ENCODE measurements at places on chromosomes 4 and X. TPM values are rescaled to one million over a fixed set of nuclear protein-coding genes. Genes with fewer than 3 reads are reported as not detected.

DNA sequence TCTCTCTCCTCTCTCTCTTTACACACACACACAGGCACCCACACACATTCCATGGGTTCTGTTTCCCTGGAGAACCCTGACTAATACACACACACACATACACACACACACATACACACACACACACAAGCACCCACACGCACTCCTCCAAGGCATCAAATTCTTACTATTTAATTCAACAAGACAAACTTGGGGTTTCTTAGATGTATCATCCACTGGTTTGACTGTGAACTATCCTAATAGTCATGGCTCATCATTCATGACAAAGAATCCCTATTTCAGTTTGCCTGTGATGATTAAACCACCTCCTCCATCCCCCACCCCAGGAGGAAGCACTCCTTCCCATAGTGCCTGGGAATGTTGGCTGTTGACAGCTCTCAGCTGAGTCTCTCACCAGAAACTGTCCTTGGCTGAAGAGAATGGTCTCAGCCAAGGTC, 98.2 kb downstream of the USP46 start:
- no peak for DNase-seq

GRCh38 chr4:117800636-117801035, 233.7 kb upstream of the NDST3 start:
- DNase-seq, result no peak

- DNase-seq, result no peak
Observed at GRCh38 chr4:19038231-19038630, 1016.7 kb upstream of the LCORL start.

- no peak for DNase-seq
Observed at GRCh38 chr4:17915439-17915838, 104.7 kb downstream of the NCAPG start.

DNA sequence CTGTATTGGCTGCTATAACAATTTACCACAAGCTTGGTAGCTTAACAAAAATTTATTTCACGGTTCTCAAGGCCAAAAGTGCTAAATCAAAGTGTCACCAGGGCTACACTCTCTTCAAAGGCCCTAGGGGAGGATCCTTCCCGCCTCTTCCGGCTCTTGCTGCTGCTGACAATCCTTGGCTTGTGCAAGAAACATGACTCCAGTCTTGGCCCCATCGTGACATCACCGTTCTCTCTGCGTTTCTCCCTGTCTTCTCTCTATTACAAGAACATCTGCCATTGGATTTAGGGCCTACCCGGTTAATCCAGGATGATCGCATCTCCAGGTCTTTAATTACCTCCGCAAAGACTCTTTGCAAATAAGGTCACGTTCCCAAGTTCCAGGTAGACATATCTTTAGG, 10.4 kb upstream of the CLCN4 start:
- no peak for DNase-seq

- no peak for DNase-seq
Observed at GRCh38 chr4:31175242-31175910, 455.2 kb downstream of the PCDH7 start.

DNA sequence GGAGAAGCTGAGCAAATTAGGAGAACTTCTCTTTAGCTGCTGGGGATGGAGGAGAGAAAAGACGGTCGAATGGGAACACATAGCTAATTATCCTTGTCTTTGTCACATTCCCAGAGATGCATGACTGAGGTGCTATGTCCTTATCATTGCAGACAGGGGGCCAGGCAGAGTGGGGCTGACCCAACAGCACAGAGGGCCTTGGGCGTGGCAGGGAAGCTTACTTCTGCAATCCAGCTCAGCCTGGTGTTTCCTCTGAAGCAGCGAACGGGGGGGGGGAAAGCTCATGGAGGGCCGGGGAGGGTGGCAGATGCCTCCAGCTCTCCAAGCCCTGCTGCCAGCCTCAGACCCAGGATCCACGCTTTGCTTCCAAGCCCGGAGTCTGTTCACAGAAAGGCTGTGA, 50.8 kb upstream of the HOPX start:
- no peak for DNase-seq

DNA sequence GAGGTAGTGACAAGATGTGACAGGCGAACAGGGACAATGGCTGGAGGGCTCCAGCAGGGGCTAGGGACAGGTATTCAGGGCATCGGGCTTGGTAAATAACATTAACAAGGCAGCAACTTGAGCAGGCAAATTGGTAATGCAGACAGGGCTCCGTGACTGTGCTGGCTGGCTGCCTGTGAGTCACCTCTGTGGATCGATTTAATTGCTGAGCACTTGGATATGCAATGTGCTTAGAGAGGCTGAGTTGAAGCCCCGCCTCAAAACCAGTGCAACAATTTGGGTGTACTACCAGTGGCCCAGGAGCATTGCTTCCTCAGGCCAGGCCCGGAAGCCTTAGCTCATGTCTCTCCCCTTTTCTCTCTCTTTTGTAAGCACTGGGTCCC, 19.5 kb downstream of the CNGA2 start:
- no peak for DNase-seq

- DNase-seq, result no peak
Observed at GRCh38 chrX:2401201-2401589, 99.6 kb downstream of the DHRSX start.

DNA sequence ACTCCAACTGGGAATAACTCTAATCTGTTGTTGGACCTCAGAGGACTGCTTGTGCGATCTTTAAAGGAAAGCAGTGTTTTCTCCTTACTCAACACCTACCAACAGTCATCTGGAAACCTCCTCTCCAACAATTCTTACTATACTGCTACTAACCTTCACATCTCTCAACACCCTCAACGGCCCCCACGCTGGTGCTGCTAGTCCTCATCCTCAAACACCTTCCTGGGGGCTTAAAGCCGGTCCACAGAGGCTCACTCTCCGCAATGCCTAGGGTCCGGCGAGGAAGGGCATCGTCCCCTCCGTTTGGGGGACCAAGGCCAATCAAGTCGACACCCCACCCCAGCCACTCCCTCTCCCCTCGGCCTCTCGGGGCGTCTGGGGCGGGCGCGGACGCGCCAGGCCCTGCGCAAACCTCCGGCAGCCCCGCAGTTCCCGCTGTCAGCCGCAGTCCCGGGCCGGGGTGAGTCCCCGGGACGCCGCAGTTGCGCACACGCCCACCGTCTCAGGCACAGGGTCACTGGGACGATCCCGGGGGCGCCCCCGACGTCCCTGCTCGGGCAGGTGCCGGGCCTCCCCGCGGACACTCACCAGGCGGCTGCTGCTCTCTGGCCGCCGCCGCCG, 418 bp downstream of the TAB3 start:
- peak; percentile 31 for DNase-seq

DNA sequence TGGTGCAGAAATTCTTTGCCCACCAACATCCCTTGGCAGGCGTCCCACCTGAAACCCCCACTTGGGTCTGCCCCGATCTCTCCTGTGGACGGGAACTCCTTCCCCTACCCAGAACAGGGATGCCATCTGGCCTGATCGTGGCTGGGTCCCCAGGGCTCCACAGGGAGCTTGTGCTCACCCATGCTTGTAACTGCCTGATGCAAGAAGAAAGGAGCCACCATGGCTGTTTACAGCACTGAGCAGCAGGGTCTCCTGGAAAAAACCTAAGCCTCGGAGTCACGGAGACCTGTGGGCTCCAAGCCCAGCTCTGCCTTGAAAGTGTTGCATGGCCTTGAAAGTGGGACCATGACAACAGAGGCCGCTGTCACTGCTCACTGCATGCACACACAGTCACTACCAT, 101.5 kb upstream of the AFAP1 start:
- DNase-seq, result no peak

DNA sequence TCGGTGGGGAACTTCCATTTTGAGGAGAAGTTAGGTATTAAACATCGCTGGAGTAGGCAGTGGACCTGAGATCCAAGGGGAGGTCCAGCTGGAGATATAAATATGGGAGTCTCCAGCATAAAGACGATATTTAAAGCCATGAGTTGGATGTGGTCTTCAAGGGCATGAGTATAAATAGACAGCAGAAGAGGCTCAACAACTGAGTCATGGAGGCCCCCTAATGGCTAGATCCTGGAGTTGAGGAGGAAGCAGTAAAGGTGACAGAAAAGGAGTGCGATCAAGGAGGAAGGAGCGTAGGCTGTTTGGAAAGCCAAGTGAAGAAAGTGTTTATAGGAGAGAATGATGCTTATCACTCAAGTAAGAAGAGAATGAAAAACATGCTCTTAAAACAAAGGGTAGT, 18.1 kb upstream of the APBB2 start:
- no peak for DNase-seq

- DNase-seq, result no peak
Observed at GRCh38 chr4:40402556-40402955, 67.4 kb downstream of the CHRNA9 start.

DNA sequence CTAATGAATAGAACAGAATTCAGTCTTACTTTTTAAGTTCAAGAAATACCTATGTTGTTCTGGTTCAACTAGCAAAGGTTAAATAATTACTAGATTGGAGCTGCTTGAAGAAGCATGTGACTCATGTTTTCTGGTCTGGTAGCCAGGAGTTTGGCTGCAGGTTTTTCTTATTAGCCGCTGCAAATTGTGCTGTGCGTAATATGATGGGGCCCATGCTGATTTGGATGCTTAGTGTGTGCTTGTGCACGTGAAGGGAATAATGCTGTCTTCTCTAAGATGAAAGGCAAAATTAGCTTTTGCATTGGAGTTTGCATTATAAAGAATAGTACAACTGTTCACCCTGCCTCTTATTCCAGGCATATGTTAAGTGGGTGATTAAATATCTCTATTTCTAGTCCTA, 219.6 kb downstream of the SNCA start:
- no peak for DNase-seq

DNA sequence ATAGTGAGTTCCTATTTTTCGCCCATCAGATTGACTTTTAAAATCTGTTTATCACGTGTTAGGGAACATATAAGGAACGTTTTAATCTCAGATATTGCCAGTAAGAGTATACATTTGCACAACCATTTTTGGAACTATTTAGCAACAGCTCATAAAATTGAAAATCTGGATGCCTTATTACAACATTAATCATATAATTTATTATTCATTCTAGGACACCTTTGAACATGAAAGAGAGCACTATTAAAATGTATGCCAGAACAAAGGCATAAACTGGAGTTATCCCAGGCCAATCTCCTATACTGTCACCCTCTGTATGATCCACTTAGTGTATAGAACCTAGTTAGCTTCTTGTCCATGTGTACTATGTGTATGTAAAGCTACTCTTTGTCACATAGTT, 579.0 kb upstream of the MAGEB2 start:
- no peak for DNase-seq

GRCh38 chrX:16828124-16828908, 41.8 kb downstream of the RBBP7 start:
- DNase-seq, result no peak

DNA sequence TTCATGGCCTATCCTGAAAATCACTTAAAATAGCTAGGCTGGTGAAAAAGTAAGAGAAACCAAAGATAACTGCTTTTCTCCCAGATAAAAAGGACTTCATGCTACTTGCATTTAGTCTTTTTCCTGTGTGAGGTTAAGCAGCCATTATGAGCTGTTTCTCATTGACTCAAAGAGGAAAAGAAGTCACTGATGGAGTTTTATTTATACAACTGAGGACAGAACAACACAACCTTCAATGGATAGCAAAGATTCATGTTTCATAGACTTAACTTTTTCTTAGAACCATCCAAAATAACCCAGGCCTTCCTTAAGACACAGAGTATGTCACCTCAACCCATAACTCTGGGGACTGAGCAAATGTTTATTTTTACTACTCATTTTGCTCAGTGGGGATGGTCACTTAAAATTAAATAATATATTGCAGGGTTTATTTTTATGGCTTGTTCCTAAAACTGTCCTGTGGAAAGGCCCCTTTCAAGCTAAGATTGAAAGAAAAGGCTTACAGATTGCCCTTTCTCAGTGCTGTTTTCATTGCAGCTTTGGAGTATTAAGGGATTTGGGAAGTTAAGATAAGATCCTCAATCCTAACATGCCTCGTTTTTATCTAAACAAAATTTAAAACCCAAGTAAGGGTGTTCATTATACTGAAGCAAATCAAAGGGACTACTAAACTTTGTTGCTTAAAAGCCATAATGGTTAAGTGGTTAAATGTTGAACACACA, 252.6 kb upstream of the MAD2L1 start:
- DNase-seq, result no peak

DNA sequence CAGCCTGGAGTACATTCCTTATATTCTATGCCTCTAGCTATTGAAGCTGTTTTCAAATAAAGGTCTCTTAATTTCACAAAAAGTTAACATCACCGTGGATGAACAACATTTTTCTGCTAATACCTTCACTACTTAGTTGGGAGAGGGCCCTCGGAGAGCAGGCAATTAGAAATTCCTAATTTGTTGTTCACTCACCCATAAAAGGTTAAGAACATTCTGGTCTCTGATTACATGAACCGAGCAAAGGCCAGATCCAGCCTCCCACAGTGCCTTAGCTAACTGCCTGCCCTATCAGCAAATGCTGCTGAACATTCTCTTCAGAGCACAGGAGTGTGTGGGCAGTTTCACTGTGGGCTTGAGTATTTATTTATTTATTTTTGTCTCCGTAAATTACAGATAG, 36.0 kb upstream of the TTC29 start:
- DNase-seq, result no peak

DNA sequence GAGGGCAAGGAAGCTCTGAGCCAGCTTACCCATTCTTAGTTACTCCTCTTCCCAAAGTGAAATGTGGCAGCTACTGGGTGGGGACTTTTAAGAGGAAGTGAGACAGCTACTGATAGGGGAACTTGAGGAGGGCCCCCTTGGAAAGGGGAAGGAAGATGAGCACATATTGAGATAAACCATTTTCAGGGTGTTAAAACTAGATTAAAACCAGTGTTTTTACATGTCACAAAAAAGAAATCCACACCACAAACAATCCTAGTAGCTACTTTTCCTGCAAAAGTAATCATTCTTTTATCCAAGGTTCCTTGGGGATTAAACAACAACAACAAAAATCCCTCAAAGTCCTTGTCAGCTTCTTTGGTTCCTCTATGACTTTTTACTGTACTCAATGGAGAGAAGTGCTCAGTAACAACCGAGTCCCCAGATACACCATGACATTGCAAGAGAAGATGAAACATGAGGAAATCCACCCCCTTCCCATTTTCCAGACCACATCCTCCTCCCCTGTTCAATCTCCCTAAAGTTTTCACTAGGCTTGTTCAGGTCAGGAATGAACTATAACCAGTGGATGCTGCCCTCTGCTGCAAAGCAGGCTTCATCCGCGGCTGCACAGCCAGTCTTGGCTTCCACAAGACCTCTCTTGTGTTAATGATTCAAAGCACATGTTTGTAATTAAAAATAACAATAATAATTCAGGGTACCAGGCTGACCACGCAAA, 113.5 kb upstream of the TMEM164 start:
- DNase-seq, result no peak

Gene CXCL3
- not detected for total RNA-seq

Gene ENOPH1
- total RNA-seq, result 45.3 TPM

Gene SLC2A9
- total RNA-seq, result 1.7 TPM

Gene PLXNB3
- total RNA-seq, result 0.83 TPM

Gene NAA11
- total RNA-seq, result not detected

Gene GPRIN3
- 40.8 TPM for total RNA-seq

Measured in activated CD8-positive, alpha-beta T cell treated with anti-CD3 and anti-CD28 coated beads, Interleukin-2, amount 10 ng/mL, durations not matched to agents 7 days and 5 days (primary cell).